ENCODE measurements at places on chromosomes 2 and 18. TPM values are rescaled to one million over a fixed set of nuclear protein-coding genes. Genes with fewer than 3 reads are reported as not detected.

The COMMD1 gene
- 48.2 TPM for total RNA-seq

GRCh38 chr18:78579854-78580577, 399.6 kb upstream of the SALL3 start:
- peaks cover 8% of the 10 kb centered on the region for H3K36me3 ChIP-seq
- H3K27me3 ChIP-seq, result peaks cover 3% of the 10 kb centered on the region
- DNase-seq, result no peak

GRCh38 chr18:36532394-36532793, 234.9 kb downstream of the FHOD3 start:
- H3K27ac ChIP-seq, result no peak overlapping the region
- H3K27me3 ChIP-seq, result peaks cover 12% of the 10 kb centered on the region
- no peak overlapping the region for H3K4me3 ChIP-seq
- no peak for DNase-seq
- peaks cover 38% of the 10 kb centered on the region for H3K4me1 ChIP-seq

- no peak for DNase-seq
- H3K4me3 ChIP-seq, result no peak overlapping the region
- H3K4me1 ChIP-seq, result no peaks in the 10 kb centered on the region
- no peak overlapping the region for H3K27ac ChIP-seq
Measured at GRCh38 chr2:220708366-220708765, 863.7 kb downstream of the EPHA4 start.

- H3K27me3 ChIP-seq, result peaks cover 1% of the 10 kb centered on the region
- no peak overlapping the region for H3K27ac ChIP-seq
- no peak overlapping the region for H3K4me3 ChIP-seq
- no peak for DNase-seq
Measured at GRCh38 chr18:23883277-23883790, 131.2 kb upstream of the TTC39C start.

DNA sequence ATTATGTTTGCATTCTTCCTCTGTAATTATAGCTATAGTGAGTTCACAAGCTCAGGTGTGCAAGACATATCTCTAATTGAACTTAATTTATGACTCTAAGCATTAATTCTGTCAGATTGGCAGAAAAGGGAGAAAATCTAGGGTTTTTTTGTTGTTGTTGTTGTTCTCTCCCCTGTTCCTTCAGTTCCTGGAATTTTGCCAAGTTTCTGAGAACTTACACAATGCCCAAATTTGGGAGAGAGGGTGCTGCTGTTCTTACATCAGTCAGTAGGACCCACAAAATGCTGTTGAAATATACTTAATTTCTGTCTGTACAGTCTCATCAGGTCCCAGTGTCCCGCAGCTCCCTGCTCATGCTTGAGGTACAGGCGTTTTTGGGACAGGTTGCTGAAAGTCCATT, 221.8 kb upstream of the RBMS1 start:
- no peaks in the 10 kb centered on the region for H3K4me1 ChIP-seq
- H3K27me3 ChIP-seq, result no peaks in the 10 kb centered on the region
- no peaks in the 10 kb centered on the region for H3K36me3 ChIP-seq
- no peak for DNase-seq
- H3K27ac ChIP-seq, result no peak overlapping the region
- no peak overlapping the region for H3K4me3 ChIP-seq
